ENCODE measurements at places on chromosomes 3 and 15. TPM values are rescaled to one million over a fixed set of nuclear protein-coding genes. Genes with fewer than 3 reads are reported as not detected.
A peak's percentile ranks its signal among the peaks of the same experiment; 100 is the strongest.

- H3K36me3 ChIP-seq = no peaks in the 10 kb centered on the region
- no peak overlapping the region for H3K27ac ChIP-seq
- DNase-seq = no peak
These were observed 64.1 kb downstream of the CCR1 start for GRCh38 chr3:46143951-46144473.

DNA sequence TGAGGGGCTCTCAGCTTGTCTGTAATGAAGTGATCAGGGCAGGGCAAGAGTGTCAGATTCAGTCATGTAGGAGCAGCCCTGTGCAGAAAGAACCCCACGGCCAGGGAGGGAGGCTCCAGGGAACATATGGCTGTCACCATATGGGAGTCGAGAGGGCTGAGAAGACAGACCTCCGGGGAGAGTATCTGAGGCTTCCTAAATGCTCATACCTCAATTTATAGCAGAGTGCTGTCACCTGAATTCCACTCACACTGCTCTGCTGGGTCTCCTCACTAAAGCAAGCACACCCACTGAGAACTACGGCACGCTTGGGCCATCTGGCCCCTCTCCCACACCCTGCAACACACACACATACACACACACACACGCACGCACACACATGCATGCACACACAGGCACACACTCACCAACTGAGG, 92.3 kb upstream of the TJP1 start:
- H3K27ac ChIP-seq = no peak overlapping the region
- no peaks in the 10 kb centered on the region for H3K27me3 ChIP-seq
- H3K4me3 ChIP-seq = no peak overlapping the region
- H3K4me1 ChIP-seq = no peaks in the 10 kb centered on the region
- no peak for DNase-seq
- H3K36me3 ChIP-seq = no peaks in the 10 kb centered on the region

EBLN2 gene
- 4.0 TPM for total RNA-seq

- no peaks in the 10 kb centered on the region for H3K27me3 ChIP-seq
- H3K4me3 ChIP-seq = no peak overlapping the region
- no peak for DNase-seq
These were observed 68.4 kb downstream of the SV2B start for GRCh38 chr15:91168457-91168856.

TLR9 gene
- 4.8 TPM for total RNA-seq

DNA sequence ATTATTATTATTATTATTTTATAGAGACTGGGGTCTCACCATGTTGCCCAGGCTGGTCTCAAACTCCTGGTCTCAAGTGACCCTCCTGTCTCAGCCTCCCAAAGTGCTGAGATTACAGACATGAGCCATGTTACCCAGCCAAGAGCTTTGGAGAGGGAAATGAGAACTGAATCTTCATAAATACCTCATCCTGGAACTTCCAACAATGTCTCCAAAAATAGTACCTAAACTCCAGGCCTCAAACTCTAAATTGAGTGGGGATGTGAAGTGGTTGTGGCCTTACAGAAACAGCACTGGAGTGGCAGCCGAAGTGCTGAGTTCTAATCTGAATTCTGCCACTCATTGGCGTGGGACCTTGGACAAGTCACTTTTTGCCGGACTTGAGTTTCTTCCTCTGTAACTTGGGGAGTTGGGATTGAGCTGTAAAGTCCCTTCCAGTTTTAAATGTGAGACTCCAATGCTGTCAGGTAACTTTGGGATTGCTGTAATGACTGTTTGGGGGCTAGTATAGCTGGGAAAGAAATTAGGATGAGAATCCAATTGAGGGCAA, 10.0 kb upstream of the SRP14 start:
- H3K4me1 ChIP-seq = peaks cover 73% of the 10 kb centered on the region
- no peaks in the 10 kb centered on the region for H3K36me3 ChIP-seq
- H3K27ac ChIP-seq = peak overlapping the region; percentile 67
- no peak overlapping the region for H3K4me3 ChIP-seq

DNA sequence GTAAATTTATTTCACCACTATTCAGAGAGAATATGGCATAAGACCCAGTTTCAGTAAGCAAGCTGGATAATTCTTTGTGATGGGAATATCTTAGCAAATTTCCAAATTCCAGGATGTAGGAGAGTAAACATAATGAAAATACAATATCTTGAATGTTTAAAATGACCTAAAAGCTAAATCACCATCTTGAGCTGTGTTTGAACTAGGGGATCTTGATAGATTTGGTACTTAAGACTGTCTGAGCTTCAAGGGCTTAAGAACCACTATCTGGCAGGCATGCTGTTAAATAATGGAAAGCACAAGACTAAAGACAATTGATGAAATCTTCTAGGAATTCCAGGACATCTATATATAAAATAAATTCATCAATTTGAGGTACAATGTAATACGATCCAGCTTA, 217.7 kb downstream of the ATP8B4 start:
- H3K4me3 ChIP-seq = no peak overlapping the region
- no peaks in the 10 kb centered on the region for H3K4me1 ChIP-seq
- no peak overlapping the region for H3K27ac ChIP-seq
- DNase-seq = no peak

DNAH1 gene
- 5.7 TPM for total RNA-seq

RTP4 gene
- total RNA-seq = 3.4 TPM

DNA sequence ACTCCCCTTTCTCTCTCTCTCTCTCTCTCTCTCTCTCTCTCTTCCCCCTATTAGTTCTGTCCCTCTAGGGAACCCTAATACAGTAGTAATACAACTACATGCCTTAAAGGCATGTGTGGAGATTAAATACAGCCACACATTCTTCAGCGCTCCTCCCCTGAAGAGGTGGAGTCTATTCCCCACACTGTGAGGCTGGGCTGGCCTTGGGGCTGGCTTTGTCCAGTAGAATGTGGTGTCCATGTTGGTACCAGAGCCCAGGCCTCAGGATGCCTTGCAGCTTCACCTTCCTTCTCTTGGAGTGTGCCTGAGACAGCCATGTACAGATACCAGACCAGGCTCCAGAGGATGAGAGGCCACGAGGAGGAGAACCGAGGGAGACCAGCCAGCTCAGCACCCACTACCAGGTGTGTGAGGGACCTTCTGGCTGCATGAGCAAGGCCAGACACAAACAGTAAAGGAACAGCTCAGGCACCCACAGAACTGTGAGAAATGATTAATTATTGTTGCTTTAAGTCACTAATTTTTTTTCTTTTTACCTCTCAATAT, 10.7 kb downstream of the SLC6A20 start:
- H3K4me1 ChIP-seq = no peaks in the 10 kb centered on the region
- H3K4me3 ChIP-seq = no peak overlapping the region
- H3K27ac ChIP-seq = no peak overlapping the region
- no peak for DNase-seq

DNA sequence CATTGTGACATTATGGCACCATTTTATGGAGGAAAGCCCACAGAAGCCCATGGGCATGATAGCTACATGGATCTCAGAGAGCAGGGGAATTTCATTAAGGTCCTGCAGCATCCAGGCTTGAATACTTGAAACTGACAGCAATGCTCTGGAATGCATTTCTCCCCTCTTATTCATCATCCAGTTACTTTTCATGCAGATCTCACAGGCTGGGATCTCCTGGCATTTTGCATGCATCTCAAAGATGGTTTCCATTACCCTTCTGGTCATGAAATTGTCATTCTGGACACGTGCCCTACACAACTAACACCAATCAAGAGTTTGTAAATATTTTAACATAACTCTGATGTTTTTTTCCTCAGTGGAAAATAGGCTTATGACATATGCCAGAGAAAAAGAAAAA, 32.4 kb downstream of the VGLL3 start:
- no peak overlapping the region for H3K4me3 ChIP-seq
- no peaks in the 10 kb centered on the region for H3K36me3 ChIP-seq
- no peaks in the 10 kb centered on the region for H3K27me3 ChIP-seq
- DNase-seq = no peak
